Tibial artery (tissue), 4 donors: ENCODE measurements at places on chromosomes 11 and 22.

- no peak for DNase-seq
Measured at GRCh38 chr11:132064987-132065620, 694.7 kb downstream of the NTM start.

- DNase-seq = no peak
Measured at GRCh38 chr11:34488855-34489557, 24.6 kb downstream of the ELF5 start.

DNA sequence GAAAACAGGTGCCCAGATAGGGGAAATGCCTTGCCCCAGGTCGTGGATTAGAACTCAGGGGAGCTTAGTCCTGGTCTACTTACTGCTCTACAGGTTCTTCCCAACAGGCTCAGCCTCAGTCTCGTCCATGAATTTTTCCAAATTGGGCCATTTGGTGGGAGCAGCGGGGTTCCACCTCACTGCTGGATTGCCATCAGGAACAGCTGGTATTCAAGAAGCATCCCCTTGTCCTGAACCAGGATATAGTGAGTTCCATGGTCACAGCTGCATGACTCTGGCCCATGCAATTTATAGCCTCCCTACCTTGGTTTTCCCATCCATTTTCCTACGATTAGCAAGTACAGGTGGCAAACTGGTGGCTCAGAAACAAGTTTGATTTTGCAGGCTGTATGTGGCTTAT, 6.6 kb upstream of the UBE2L6 start:
- DNase-seq = no peak

DNA sequence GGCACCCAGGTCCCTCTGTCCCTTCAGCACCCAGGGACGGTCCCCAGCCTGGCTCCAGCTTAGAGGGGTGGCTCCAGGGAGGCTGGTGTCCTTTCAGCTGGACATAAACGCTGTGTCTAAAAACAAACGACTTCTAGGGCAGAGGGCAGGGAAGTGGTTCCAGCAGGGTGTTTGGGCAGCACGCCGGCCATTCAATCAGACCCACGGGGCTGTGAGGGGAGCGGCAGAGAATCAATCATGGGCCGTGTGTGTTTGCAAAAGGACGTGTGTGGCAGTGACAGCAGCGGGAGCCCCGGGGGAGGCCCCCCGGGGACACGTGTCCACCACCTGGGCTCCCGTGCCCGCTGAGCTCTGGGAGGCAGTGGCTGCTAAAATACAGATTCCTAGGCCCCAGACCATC, 127.7 kb downstream of the MN1 start:
- no peak for DNase-seq

- no peak for DNase-seq
Measured at GRCh38 chr22:26409719-26410335, 19.2 kb upstream of the ASPHD2 start.

DNA sequence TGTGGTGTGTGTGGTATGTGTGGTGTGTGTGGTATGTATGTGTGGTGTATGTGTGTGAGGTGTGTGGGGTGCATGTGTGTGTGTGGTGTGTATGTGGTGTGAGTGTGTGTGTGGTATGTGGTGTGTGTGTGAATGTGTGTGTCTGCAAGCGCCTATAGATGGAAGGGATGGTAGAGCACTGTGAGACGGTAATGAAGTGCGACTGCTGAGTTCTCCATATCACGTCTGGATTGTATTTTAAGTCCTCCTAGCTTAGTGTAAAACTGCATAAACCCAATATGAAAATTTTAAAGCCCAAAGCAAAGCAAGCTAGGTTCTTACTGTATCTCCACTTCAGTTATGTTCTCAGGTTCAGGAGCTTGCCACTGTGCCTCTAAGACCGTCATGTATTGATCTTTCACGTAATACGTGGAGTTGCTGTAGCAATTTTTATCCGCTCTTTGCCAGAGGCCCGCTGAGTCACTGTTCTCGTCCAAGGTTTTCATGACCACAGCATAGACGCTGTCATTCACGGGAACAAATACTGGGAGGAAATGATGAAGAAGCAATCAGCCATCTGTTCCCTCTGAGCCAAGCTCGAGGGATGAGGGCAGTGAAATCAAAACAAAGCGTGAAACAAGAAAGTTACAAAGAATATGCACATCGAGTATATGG, 5.5 kb downstream of the PLET1 start:
- peak; percentile 41 for DNase-seq
